ENCODE measurements at places on chromosomes 4 and X.
A peak's percentile ranks its signal among the peaks of the same experiment; 100 is the strongest.

DNA sequence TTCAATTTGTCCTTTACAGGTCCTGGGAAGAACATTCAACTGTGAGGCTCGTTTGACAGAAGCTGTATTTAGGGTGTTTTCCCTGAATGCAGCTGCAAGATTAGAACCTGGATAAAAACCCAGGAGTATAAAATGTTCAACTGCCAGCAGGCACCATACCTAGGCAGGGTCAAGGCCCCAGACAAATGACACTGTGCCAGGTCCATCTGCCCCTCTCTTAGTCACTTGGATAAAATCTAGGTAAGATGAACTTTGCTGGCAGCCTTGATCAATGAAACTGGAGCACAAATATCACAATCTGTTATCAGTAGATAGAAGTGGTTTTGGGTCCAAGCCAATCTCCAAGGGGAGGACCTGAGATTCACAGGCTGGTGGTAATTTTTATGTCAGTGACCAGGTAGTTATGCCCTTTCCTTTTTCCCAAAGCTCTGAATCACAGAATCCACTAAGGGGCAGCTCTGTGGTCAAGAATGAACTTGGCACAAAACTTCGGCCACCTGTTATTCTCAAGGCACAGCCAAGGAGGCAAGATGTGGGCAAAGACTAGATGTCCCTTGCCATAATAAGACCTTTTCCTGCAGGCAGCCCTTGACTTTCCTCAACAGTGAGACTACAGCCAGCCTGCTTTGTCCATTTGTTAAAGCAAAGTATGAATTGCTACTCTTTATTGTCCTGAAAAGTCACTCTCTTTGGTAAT, 501.0 kb downstream of the PPARGC1A start:
- no peak for DNase-seq

GRCh38 chr4:57110640-57111511, 691 bp upstream of the IGFBP7 start:
- peak; percentile 48 for DNase-seq

DNA sequence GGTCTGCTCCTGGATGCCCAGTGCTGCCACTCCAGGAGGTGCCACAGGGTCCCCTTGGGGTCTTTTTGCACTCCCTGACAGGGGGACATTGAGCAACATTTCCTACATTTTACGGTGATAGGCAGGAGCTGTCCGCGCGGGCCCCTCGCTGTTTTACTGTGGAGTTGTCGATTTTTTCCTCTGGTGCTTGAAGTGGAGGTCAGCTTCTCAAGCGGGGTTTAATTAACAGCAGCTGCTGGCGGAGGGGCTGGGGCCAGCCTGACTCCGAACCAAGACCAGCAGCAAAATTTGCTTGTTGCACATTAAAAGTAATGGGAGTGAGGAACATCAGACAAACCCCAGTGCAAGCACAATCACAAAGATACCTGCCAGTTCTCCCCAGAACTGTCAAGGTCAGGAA, 13.2 kb upstream of the SH3TC1 start:
- DNase-seq, result no peak

DNA sequence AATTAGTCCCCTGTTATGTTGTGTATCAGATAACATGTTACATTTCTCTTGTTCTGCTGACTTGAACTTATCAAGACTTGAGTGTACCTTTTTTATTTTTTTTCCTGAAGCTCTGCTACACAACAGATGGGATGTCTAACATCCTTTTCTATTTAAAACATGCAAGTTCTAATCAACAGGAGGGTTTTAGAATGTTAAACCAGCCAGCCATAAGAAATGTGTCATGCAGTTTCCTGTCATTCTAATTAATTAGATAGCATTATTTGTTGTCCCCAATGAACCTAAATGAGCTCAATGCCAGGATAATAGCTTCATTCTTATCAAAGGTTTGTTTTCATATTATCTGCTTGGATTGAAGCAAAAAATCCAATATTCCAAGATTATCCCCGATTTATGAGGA, 958.2 kb downstream of the PCDH7 start:
- no peak for DNase-seq

GRCh38 chr4:111839141-111839540, 306.1 kb upstream of the FAM241A start:
- no peak for DNase-seq

DNA sequence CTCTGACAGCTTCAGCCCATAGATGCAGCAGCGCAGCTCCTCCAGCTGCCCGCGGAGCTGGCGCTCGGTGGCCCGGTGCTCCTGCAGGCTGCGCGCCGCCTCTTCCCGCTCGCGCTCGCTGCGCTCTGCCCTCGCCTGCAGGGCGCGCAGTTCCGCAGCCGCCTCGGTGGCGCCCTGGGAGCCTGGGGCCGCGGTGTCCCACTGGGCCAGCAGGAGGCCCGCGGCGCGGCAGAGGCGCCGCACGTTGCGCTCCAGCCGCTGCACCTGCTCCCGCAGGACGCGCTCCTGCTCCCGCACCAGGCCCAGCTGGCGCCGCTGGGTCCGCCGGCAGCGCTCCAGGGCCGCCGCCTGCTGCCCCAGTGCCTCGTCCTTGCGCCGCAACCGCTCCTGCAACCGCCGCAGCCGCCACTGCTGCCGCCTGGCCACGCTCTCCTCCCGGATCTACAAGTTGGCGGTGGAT, 10.1 kb downstream of the C4orf50 start:
- no peak for DNase-seq

DNA sequence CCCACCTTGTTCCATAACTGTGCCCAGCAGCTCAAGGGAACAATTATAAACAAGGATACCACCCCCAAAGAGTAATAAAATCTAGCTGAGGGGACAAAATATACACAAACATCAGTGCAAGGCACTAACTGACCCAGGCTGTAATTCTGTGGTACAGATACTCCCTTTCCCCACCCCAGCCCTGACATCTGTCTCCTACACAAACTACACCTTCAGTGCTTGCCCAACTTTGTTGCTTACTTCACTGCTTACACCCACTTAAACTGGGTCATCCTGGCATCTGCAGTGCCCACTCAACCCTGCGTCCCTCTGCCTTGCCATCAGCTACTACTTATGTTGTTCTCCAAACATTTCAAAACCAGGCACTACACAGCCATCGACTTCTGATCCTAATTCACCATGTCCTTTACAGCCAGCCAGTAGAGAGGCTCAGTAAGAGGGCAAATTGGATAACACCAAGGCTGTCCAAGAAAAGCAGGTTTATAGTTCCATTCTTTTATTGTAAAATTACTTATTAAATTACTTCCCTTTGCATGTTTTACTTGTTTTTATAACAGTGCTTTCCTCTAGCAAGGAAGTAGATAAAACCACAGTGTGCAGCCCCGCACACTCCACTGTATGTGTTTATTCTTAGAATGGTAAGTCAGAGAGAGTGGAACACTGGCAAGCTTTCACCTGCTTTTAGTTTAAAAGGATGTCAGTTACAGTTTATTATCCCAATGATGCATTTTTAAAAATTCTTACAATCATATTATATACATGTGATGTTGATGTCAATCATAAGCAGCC, 149.6 kb downstream of the INPP4B start:
- no peak for DNase-seq

DNA sequence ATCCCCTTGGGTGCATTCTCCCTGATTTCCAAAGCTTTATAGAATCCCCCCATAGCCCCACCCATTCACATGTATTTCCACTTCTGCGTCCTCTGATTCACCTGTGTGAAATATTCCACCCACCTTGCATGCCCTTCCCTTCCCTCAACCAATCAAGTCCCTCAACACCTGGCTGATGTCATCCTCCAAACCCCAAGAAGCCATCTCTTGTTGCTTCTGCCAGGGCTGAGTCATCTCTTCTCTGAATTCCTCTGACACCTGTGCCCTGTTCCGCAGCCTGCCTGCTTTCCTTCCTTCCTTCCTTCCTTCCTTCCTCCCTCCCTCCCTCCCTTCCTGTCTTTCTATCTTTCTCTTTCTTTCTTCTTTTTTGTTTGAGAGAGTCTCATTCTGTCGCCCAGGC, 9.9 kb downstream of the CRMP1 start:
- no peak for DNase-seq

- no peak for DNase-seq
These were observed 217.3 kb upstream of the TAPT1 start for GRCh38 chr4:16443504-16444088.

- DNase-seq, result no peak
These were observed 27.3 kb upstream of the TET2 start for GRCh38 chr4:105119356-105119755.

- no peak for DNase-seq
These were observed 103.4 kb downstream of the DDIT4L start for GRCh38 chr4:100086766-100087431.

DNA sequence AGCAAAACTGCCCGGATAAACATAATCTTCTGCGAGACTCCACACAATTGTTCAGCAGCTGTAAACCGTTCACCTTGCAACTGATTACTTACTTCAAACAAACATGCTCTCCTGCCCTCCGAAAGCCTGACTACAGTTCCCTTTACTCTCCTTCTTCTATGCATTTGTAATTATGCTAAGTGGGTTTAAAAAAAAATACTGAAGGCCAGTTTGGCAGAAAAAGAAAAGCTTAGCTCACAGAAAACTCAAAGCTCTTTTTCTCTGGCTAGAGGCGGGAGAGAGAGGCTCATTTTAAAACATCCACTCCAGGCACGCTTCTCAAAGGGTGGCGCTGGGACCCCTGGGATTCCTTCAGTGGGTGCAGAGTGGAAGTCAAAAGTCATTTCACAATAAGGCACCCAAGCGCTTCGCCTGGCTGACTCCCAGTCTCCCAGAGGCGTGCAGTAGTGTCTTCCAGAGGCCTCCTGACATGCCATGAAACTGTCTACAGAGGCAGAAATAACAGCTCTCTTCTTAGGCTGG, 1.9 kb downstream of the DHRSX start:
- no peak for DNase-seq

- DNase-seq, result no peak
These were observed 145.1 kb downstream of the BEND2 start for GRCh38 chrX:18075603-18076002.
